ENCODE measurements at places on chromosomes 7 and 10.

DNA sequence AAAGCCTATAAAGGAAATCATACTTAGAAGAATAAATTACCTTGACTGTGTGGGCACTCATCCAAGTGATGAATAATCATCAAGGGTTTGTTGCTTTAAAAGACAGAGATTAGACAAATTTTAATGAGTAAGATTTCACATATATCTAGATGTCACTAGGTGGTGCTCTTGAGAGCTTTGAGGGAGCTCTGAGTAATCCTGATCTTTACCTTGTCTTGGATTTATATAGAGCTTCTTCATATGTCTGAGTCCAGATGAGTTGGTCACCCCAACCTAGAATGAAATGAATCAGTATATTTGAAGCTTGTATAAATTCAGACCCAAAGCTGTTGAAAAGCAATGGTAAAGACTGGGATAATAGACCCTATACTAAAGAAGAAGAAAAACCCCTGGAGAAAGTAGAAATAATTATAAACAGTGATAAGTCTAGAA, 3.7 kb downstream of the AGR2 start:
- DNase-seq, result peak; percentile 27

DNA sequence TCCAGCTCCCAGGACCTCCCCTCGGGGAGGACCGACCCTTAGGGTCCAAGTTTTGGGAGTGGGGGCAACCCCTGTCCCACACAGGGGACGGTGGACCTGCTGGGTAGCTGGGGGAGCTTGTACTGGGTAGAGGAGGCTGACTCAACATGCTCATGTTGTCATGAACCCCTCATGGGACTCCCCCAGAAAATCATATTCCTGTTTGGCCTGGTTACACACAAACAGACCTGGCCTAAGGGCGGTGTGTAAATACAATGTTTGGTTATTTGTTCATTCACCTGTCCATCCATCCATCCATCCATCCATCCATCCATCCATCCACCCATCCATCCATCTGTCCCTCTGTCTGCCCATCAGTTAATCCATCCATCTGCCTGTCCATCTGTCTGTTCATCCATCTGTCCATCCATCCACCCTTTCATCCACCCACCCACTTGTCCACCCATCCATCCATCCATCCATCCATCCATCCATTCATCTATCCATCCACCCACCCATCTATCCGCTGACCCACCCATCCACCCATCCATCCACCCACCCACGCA, 92.9 kb downstream of the DNAJB6 start:
- no peak for DNase-seq

GRCh38 chr7:137423321-137423720, 79.8 kb upstream of the PTN start:
- no peak for DNase-seq

- no peak for DNase-seq
Measured at GRCh38 chr7:84137812-84138211, 56.8 kb downstream of the SEMA3A start.

DNA sequence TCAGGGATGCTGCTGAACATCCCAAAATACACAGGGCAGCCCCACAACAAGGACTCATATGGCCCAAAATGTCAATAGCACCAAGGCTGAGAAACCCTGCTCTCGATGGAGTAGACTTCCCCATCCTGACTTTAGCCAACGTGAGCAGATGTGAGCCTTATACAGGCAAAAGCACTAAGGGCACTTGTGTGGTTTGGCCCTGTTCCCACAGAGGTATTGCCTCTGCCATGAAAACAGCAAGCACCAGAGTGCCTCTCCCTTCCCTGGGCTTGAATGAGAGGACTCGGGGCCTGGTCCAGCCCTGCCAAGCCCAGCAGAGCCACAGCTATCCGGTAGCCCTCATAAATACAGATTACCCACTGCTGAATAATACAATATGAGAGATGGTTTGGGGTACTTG, 47.5 kb downstream of the ACSM6 start:
- DNase-seq, result no peak

GRCh38 chr7:23618241-23618640, 21.1 kb downstream of the CCDC126 start:
- DNase-seq, result no peak

DNA sequence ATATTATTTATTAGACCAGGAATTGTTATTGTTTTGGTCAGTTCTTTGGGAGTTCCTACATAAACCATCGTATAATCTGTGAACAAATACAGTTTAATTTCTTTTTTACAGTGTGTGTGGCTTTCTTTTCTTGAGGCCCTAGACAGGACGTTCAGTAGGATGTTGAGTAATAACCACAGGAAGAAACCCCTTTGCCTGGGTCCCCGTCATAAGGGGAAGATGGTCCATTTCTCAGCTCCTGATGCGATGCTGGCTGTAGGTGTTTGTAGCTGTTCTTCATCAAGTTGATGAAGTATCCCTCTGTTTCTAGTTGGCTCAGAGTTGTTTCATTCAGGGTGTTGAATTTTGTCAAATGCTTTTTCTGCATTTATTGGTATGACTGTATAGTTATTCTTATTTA, 219.7 kb upstream of the ADARB2 start:
- no peak for DNase-seq

DNA sequence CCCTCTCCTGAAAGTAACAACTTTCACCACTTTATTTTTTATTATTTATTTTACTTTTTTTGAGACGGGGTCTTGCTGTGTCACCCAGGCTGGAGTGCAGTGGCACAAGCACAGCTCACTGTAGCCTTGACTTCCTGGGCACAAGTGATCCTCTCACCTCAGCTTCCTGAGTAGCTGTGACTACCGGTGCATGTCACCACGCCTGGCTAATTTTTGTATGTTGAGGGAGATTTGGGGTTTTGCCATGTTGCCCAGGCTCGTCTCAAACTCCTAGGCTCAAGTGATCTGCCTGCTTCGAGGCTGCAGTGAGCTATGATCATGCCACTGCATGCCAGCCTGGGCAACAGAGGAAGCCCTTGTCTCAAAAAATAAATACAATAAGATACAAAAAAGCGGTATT, 14.9 kb upstream of the SLIT1 start:
- DNase-seq, result peak; percentile 79

DNA sequence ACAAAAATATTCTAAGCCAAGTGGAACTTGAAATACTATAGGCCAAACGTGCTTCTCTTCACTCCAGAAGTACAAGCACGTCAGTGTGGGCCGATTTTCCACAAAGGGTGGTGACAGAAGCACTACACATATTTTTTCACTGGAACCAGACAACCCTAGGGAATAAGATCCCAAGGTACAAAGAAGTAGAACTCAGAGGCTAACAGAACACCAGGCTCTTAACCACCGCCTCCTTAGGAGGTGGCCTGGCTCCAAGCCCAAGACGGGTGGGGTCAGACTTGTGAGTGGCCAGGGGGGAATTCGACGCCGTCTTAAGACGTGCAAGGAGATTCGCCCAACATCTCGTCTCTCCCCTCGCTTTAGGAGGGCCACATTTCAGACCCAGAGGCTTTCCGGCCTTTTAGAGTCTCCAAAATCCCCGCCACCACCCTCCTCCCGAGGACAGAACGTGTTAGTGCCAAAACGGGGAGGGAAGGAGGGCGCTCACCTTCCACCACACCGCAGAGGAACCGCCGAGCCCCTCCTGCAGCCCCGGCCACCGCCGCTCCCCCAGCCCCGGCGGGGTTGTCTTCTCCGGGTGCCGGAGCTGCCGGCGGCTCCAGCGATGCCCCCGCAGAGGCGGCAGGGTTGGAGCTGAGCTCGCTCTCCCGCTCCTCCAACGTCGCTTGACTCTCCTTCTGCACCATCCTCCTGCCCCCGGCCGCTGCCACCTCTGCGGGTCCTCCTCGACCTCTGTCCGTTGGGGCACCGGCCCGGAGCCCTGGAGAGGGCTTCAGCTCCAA, 716 bp downstream of the OGA start:
- no peak for DNase-seq

DNA sequence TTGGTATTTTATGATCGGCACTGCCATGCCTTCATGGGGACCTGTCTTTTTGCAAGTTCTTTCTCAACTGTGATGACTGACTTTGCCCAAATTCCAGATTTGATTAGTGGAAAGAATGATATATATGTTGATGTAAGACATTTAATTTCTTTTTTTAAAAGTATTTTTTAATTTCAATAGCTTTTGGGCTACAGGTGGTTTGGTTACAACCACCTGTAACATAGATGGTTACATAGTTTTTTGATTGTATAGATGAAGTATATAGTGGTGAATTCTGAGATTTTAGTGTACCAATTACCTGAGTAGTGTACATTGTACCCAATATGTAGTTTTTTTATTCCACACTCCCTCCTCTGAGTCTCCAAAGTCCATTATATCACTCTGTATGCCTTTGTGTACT, 69.6 kb downstream of the MCU start:
- no peak for DNase-seq

DNA sequence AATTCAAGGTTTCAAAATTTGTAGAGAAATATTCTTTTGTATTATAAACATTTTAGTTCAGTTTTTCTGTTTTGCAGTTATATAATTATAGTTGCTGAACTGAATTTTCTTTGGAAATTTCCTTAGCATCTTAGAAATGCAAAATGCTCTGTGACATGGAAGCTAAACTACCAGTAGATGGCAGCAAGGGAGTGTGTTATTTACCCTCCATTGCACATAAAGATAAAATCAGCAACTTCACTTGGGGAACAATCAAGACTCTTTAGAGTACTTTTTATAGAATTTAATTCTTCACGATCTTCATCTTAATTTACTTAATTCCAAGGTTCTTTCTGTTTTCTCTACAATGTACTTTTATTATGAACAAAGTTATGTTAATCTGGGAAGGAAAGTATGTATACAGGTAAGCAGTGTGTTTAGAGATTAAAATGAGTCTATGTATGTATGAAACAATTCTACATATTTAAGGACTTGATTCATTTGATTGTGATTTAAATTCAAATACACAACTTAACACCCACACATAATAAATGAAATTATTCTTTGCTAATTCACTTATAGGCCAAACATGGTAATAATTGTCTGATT, 404.2 kb downstream of the THSD7A start:
- DNase-seq, result peak; percentile 50

- no peak for DNase-seq
Measured at GRCh38 chr10:4635883-4636282, 190.1 kb upstream of the AKR1E2 start.

DNA sequence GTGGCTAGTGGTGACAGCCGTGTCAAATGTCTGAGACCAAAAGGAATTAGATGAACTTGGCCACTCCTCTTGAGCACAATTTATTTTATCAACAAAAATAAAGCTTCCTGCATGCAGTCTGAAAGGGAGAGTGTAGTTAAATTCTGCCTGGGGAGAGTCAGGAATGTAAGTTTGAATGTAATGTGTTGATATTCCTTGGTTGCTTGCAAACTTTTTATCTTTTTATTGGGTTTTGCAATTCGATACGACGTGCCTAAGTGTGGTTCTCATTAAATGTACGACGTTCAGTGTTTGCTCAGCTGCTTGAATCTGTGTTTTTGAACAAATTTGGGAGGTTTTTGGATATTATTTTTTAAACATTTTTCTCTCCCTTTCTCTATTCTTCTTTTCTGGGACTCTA, 839.9 kb downstream of the CCSER2 start:
- no peak for DNase-seq

GRCh38 chr10:112202561-112203241, 19.1 kb upstream of the GPAM start:
- DNase-seq, result no peak

DNA sequence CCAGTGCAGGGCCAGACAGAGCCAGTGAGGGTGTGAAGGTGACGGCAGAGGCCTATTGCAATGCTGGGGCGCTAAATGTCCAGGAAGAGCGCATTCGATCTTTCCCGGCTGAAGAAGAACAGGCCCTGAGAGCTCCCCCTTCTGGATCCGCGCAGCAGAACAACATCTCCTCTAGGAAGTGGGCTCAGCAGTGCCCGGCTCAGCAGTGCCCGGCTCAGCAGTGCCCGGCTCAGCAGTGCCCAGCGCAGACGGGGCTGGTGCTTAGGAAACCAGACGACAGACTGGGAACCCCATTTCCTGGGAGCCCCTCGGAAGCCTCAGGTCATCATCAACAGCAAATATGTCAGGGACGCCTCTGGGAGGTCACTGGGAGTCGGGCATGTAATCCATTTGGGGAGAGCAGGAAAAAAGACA, 4.7 kb upstream of the NOS3 start:
- DNase-seq, result no peak

GRCh38 chr7:45980973-45981372, 59.9 kb upstream of the IGFBP3 start:
- no peak for DNase-seq

DNA sequence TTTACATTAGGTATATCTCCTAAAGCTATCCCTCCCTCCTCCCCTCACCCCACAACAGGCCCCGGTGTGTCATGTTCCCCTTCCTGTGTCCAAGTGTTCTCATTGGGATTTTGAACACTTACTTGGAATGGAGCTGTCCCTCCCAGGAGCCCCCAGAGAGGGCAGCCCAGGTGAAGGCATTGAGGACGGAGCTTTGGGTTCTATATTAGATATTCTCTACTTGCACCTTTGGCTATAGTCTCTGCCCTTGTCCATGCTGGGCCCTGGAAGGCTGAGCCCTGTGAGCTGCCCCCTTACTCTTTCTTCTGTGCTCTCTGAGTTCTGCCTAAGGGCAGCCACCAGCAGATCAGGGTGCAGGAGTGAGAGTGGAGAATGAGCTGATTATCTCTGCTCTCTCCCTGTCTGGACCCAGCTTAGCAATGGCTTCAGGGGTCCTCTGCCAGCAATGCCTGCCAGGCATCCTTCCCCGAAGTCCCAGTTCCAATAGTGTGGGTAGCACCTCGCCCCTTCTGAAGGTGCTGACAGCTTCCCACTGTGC, 11.2 kb downstream of the ADRA2A start:
- DNase-seq, result no peak

- DNase-seq, result no peak
Measured at GRCh38 chr7:86050918-86051317, 592.8 kb upstream of the GRM3 start.

- DNase-seq, result no peak
Measured at GRCh38 chr7:85275204-85275603, 88.3 kb upstream of the SEMA3D start.

DNA sequence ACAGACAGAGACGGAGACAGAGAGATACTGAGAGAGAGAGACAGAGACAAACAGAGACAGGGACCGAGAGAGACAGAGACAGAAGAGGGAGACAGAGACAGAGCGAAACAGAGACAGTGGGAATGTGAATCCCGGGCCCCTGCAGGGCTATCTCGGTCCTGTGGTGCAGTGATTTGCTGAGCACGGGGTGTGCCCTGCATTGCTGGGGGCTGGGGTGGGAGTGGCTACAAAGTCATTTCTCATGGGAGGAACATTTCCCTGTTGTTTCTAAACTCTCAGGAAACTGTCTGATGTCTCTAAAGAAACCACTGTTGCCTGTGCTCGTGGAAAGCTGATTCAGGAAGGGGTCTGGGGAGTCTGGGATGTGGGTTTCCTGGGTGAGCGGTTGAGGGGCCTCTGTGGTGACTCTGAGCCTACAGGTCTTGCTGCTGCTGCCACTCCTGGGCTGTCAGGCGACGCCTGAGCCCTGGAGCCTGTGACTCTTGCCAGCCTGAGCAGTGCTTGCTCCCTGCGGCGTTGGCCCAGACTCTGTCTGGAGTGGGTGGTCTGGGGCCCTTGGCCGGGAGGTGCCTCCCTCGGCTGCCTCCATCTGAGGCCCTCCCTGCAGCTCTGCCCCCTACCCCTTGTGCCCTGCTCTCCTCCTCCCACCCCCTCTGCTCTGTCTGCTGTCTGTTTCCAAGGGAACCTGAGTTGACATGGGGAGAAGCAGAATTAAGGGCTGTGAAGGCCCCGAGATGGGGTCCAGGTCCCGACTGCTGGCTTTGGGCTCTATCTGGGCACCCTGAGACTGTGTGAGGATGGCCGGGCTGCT, 292.0 kb downstream of the WDR37 start:
- peak; percentile 33 for DNase-seq
